Esophagus mucosa (tissue), 1 donor: ENCODE measurements at places on chromosomes 1 and 21.

DNA sequence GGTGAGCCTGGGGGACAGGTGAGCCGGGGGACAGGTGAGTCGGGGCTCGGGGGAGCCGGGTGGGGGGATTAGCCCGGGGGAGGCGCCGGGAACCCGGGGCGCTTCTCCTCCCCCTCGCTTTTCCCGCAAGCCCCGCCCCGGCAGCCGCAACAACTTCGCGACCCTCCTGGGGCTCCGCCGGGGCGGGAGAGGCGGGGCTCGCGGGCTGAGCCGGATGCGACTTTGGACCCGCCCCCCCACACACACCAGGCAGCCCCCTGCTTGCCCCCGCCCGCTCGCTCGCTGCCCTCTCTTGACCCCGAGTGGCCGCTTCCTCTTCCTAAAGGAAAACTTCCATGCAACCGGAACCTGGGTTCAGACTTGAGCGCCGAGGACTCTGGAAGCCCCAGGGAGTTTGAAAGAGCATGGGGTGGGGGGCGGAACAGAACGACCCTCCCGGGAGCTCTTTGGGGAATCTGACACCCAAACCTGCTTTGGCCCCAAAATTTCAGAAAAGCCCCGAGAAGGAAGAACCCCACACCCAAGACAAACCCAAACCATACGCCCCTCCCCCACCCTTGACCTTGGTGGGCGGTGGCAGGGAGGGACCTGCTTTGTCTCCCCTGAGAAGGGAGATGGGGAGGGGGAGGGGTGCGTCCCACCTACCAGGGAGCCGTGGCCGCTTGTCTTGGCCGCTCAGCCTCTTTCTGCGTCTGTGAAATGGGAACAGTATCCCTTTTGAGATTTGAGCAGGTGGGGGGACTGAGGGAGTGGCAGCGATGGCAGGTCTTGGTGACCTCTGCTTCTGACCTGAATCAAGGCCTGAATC is 550 bp downstream of the ARHGEF16 start:
- no peak for ATAC-seq

GRCh38 chr1:100759188-100759587 is 39.6 kb downstream of the VCAM1 start:
- ATAC-seq: no peak

GRCh38 chr1:173407846-173408245 is 69.3 kb upstream of the PRDX6 start:
- ATAC-seq: no peak

GRCh38 chr1:88549536-88549935 is 134.5 kb upstream of the PKN2 start:
- no peak for ATAC-seq

DNA sequence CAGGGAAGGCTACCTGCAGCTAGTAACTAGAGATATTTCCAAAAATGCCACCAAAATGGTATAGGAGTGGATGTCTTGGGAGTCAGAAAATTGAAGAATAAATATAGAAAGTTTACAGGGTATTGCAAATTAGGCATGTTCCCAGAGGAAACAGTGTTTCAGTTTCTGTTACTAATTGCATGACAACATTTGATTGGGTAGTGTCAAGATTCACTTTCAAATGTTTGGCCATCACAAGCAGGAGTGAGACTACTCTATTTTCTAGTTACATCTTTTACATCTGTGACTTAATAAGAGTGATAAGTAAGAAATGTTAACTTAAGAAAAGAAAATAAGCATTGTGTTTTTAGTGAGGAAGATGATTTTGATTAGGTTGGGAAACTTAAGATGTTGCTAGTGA is 30.2 kb downstream of the AMY1C start:
- ATAC-seq: no peak

GRCh38 chr21:31117128-31117916 is 79.0 kb upstream of the KRTAP19-8 start:
- ATAC-seq: peak; percentile 65

DNA sequence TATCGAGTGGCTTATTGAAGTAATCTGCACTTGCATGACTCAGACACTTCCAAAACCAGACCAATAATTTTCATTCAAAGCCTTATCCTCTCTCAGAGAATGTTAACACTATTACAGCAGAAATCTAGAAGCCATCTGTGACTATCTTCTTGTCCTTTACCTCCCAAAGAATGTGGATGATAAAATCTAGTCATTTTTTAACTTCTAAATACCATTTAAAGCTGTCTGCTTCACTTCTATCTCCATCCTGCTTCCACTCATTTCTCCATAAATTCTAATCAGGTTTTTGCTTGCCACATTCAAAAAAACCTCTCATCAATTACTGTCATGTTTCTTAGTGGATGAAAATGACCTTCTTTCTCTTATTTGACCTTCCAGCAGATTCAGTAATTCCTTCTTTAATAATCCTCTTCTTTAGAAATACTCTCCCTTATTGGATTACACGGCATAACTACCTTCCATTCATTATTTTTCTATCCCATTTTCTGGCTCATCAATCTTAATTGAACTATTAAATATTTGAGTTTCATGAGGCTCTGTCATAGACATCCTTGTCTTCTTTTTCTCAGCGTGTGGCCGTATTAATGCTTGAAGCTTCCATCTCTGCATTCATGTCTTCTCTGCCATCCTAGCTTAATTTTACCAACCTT is 1999.4 kb downstream of the MRPL39 start:
- ATAC-seq: no peak

DNA sequence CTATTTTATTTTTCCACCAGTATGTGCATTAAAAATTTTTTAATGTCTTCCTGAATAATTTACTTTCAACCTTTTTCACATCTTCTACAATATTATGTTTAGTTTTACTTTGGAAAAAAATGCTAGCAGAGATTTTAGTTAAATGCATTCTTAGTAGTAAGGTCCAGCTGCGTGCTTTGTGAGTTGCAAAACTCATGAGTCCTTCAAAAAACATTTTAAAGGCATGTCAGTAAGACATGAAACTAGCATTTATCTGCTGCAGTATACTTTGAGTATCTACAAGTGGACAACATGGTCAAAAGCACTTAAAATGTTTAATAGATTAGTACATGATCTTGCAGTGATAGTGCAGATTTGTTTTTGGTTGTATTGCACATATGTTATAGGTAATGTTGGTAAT is 139.0 kb downstream of the HS2ST1 start:
- no peak for ATAC-seq

- ATAC-seq: no peak
These were observed 55.8 kb downstream of the GNG12 start for GRCh38 chr1:67777440-67777839.

- no peak for ATAC-seq
These were observed 28.1 kb upstream of the SDC3 start for GRCh38 chr1:30936541-30937171.

- ATAC-seq: peak; percentile 2
These were observed 410.7 kb downstream of the SIPA1L2 start for GRCh38 chr1:232218955-232219865.

- ATAC-seq: peak; percentile 91
These were observed 27.7 kb upstream of the DYRK1A start for GRCh38 chr21:37338671-37339551.

- no peak for ATAC-seq
These were observed 68.4 kb upstream of the TLR5 start for GRCh38 chr1:223211323-223211985.

DNA sequence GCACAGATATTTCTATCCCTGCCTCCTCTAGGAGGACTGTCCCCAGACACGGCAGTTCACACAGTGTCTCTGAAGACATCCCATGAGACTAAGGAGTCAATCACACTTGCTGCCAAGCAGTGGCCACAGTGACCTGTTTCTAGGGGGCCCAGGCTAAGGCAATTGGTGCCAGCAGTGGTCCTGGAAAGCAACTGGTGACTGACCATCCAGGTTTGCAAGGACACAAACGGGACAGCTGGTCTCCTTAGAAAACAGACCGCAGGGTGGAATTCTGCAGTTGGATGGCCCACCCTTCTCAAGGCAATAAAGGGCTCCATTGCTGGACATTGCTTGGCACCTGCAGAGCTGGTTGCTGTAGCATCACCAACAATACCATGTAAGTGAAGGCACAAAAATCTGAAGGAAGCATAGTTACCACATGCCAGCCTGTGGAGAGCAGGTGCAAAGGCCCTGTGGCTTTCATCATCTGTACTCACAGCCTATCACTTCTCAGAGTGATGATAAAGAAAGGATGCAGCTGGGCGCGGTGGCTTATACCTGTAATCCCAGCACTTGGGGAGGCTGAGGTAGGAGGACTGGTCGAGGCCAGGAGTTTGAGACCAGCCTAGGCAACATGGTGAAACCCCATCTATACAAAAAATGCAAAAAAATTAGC is 81.5 kb downstream of the STUM start:
- no peak for ATAC-seq

GRCh38 chr1:160978510-160978927 is 23.9 kb upstream of the ITLN2 start:
- no peak for ATAC-seq

DNA sequence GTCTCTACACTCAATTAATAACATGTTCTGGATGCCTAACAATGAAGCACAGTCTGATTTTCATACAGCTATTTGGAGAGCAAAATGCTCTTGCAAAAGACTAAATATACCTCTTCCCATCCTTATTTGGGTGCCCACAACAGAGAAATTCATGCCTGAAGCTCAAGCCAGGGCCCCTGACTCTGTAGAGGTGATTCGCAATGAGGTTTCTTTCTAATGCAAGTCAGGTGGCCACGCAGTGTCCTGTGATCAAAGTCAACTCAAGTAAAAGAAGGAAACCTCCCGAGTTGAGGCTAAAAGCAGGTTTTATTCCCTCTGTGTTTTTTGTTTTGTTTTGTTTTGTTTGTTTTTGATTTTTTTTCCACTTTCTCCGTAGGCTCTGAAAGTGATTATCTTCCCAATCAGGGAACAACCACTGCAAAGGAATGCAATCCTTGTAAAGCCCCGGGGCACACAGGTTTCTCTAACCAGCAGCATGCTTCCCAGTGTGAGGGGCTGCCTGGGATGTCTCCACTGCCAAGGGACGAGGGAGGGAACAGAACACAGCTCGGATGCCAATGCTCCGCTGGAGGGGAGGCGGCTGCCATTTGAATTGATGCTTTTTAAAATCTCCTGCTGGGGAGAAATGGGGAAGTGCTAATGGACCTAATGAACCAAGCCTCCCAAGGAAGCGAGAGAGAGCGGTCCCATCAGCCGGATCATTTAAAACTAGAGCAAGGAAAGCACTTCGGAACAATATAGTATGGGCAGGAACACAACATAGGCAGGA is 73.8 kb upstream of the SSX2IP start:
- ATAC-seq: no peak

GRCh38 chr1:206722751-206723461 is 38.2 kb downstream of the MAPKAPK2 start:
- ATAC-seq: peak; percentile 6

- ATAC-seq: no peak
These were observed 27.6 kb downstream of the SOD1 start for GRCh38 chr21:31687108-31687507.

GRCh38 chr1:31300193-31300592 is 3.4 kb downstream of the ZCCHC17 start:
- no peak for ATAC-seq

DNA sequence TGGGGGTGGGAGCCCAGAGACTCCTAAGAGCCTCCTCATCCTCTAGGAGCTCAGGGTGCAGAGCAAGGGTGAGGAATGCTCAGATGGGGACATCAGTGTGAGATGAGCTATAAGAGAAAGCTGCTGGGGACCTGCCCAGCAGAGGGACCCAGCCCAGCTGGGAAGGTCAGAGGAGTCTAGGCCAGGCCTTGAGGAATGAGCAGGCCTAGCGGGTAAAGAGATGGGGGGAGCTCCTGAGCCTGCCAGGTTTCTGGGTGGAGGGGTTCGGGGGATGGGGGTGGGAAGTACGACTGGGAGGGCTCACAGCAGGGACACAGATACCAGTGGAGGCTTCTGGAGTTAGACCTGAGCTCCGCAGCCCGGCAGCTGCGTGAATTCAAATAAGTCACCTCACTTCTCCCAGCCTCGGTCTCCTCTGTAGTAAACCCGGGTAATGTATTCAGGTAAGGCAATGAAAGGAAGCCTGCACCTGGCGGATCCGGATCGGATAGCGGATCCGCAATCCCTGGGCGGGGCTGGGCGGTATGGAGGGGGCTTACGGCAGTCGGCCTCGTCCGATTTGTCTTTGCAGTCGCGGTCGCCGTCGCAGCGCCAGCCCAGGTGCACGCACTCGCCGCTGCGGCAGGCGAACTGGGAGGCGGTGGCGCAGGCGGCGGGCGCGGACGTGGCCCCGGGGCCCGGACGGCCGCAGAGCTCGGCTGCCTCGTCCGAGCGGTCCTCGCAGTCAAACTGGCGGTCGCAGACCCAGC is 38.0 kb upstream of the MAGOH start:
- no peak for ATAC-seq

GRCh38 chr1:190679044-190679443 is 201.4 kb upstream of the BRINP3 start:
- ATAC-seq: no peak

GRCh38 chr1:115437196-115437595 is 99.1 kb upstream of the NGF start:
- ATAC-seq: no peak

GRCh38 chr1:61149010-61149860 is 66.9 kb downstream of the NFIA start:
- peak; percentile 98 for ATAC-seq

DNA sequence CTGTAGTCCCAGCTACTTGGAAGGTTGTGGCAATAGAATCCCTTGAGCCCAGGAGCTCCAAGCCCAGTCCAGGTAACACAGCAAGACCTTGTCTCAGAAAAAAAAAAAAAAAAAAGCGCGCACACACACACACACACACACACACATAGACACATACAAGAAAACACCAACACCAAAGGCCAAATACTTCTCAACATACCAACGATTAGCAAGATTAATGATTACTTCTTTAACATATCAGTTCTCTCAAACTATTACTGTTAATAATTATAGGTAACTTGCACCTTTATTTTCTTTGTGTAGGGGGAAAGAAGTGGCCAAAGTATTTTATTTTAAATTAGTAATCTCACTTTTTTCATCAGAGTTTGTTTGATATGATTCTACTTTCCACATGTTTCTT is 289.5 kb upstream of the ADGRL2 start:
- ATAC-seq: no peak

DNA sequence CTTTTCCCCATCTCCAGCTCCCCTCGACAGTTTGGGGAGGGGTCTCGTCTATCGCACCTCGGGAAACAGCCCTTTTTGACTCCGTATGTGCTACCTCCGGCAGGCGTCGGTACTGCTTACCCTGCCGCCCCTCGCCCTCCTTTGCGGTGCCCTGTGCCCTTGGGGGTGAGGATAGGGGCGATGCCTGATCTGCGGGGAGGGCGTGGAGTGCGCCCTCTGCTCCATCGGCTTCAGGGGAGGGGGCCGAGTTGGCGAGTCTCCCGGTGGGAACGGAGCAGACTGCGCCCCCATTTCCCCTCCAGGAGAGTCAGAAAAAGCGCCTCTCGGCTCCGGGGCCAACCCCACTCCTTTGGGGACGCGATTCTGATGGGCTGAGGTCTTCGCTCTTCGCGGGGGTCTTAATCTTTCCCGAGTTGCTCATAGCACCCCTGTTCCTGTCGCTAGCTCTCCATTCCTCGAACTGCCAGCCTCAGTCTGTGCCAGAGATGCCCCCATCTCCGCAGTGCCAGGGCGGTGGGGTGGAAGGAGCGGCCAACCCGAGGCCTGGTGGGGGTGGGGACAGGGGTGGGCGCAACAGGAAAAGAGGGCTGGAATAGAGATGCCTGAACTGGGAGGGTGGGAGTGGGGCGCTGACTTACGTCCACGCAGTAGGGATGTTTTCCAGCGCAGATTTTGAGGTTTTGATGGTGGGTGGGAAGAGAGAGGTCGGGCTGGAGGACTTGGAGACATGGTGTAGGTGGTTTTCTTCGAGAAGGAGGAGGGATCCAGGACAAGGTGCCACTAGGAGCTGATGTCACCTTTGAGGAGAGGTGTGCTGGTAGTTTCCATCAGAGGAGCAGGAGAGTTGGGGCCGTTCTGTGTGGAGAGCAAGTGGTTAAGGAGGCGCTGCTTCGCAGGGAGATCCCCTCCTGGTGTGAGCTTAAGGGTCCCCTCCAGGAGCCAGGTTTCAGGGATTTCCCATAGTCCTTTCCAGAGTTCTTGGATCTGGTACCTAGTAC is 674 bp downstream of the PPFIA4 start:
- peak; percentile 33 for ATAC-seq
